Activated T-cell treated with anti-CD3 and anti-CD28 coated beads, Interleukin-2, amount 50 U/mL, for 4 hours (primary cell): ENCODE measurements at places on chromosomes 3 and 15. TPM values are rescaled to one million over a fixed set of nuclear protein-coding genes. Genes with fewer than 3 reads are reported as not detected.

- DNase-seq = no peak
These were observed 1271.7 kb upstream of the GBE1 start for GRCh38 chr3:83033133-83033532.

DNA sequence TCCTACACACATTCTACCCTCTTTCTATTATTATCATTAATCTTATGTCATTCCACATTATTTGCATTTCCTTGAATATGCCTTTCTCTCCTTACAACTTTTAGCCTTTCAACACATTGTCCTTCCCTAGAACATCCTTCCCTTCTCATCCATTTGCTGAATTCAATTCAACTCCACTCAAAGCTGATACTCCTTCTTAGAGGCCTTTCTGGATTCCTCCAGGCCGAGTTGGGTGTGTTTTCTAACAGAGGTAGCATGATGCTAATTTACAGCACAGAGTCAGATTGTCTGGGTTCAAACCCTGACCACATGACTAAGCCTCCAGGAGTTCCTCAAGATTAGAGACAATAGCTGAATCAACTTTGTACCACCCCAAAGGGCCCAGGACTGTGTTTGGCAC lies 63.4 kb upstream of the IL12A start:
- no peak for DNase-seq

GRCh38 chr3:15064299-15064834 lies 748 bp downstream of the MRPS25 start:
- DNase-seq = no peak

- no peak for DNase-seq
These were observed 16.1 kb upstream of the CSPG5 start for GRCh38 chr3:47594792-47595191.

- DNase-seq = no peak
These were observed 27.4 kb downstream of the PRTG start for GRCh38 chr15:55715355-55716076.

CYP1A2 gene
- not detected for total RNA-seq

RCCD1 gene
- total RNA-seq = 13.1 TPM
